ENCODE measurements at places on chromosomes 2 and 18.

- DNase-seq: no peak
These were observed 152.5 kb downstream of the CYP26B1 start for GRCh38 chr2:71995067-71995665.

- peak; percentile 54 for DNase-seq
These were observed 26.5 kb upstream of the IGFBP2 start for GRCh38 chr2:216606551-216607276.

DNA sequence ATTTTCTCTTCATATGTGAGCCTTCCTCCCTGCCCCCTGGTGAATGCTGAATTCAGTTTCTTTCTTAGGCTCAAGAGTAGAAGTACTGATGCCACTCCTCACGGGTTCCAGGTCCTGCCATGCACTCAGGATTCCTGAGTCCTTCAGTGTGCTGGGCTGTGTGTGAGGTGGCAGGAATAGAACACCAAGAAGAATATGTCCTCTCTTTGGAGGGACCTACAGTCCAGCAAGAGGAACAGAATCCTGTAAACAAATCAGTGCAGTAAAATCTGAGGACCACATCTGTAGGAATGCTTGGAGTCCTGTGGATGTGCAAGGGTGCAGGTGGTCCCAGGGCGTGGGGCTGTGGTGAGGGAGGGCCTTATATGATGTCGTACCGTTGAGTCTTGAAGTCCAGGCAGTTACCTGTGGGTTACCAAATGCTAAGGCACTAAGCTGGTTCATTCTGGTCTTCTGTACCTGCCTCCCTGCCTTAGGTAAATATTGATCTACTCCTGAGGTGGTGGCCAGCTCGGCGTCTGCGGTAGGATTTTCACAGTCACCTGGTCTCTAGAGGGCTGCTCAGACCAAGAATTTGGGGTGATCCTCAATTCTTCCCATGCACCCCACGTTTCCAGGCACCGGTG is 5.5 kb downstream of the ASAP2 start:
- DNase-seq: no peak

- DNase-seq: no peak
These were observed 121.3 kb downstream of the AGAP1 start for GRCh38 chr2:235614900-235615712.

- no peak for DNase-seq
These were observed 518.2 kb downstream of the NRXN1 start for GRCh38 chr2:50513724-50514123.

GRCh38 chr2:191066197-191066918 is 52.4 kb upstream of the STAT1 start:
- DNase-seq: no peak

DNA sequence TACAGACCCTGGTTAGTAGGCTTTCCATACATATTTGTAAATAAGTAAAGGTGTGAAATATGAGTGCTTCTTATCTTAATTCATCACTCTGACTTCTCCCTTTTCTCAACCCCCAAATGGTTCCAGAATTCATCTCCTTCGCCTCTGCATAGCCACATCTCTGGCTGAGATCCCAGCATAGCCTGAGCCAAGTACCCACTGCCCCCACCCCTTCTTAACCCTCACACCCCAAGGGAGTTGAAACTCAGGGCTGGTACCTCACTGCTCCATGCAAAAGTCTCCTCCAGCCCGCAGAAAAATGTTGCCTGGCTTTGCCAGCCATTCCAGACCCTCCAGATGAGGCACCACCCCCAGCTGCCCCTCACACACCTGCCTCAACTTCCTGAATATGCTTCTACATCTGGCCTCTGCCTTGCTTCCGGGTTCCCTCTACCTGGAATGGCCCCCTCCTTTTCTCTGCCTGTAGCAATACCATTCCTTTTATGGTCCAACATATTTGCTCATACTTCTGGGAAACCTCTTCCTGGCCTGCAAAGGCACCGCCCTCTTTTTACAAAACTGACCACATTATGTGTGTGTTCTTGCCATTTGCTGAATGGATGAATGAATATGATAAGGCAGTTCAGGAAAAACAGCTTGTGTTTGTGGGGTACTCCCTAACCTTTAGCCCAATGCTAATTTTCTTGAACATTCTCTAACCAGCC is 112.8 kb downstream of the CELF4 start:
- no peak for DNase-seq

DNA sequence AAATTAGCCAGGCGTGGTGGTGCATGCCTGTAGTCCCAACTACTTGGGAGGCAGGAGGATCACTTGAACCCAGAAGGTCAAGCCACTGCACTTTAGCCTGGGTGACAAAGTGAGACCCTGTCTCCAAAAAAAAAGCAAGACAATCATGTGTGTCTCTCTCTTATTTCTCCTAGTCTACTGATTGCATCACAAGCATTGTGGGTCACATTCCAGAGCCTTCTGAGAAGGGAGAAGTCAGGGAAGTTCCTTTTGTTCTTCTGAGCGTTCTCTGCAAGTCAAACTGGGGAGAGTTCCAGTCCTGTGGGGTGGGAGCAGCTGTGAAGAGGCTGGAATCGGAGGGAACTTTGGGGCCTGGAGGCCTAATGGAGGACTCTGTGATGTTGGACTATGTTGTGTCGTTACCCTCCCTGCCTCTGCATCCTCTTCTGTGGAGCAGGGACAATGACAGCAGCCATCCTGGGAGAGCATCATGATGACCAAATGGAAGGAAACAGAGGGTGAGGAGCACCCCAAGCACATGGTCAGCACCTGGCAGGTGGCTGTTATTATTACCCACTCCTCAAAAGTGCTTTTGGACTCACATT is 115.4 kb downstream of the MRO start:
- DNase-seq: no peak

DNA sequence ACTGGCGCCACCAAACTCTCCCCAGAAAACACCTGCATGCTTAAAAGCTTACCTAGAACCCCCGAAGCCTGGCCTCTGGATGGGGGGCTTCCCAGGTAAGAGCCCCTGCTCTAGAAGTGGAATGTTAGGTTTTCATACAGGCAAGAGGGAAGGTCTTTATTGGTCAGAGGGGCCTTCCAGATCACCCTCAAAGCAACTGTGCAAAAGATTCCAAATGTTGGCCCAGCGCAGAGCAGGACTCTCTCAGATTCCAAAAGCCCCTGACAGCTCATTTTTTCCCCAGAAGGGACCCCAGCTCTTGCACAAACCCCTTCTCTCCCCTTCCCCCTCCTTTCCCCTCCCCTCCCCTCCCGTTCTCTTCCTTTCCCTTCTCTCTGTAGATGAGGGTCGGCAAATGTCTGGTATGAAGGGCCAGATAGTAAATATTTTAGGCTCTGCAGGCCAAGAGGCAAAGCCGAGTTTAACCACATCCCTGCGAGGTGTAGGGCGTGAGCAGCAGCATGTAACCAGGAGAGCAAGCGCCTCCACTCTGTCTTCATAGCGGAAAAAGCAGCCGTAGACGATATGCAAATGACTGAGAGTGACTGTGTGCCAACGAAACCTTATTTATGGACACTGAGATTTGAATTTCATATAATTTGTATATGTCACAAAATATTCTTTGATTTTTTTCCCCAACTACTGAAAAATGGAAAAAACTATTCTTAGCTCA is 116.9 kb downstream of the SMAD7 start:
- no peak for DNase-seq

DNA sequence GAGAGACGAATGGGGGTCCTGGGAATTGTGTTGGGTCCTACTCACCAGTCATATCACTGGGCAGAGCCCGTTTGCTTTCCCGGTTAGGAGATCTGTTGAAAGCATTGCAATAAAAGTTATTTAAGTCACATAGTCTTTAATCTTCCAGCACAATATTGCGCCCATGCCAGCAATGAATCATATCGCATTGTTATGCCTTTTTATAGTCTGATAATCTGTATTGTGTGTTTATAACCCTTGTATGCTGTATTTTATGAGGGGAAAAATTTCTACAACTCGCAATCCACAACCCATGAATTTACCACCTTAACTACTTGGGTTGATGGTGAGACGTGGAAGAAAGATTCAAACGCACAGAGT is 211.9 kb upstream of the SMIM21 start:
- no peak for DNase-seq

DNA sequence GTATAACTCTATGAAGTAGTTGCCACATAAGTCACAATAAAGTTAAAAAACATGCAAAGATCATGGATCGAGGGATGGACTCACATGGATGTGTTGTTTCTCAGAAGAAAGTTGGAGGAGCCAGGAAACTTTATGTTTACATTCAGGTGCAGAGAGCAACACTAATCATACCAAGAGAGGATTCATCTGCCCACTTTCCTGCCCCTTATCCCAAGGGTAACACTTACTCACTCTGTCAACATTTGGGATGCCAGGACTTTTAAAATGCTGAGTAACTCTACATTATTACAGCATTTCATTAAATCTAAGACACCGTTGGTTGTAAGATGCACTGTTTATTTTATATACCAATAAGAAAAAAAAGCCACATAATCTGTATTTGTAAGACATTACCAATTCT is 170.4 kb downstream of the KCNE4 start:
- DNase-seq: no peak

DNA sequence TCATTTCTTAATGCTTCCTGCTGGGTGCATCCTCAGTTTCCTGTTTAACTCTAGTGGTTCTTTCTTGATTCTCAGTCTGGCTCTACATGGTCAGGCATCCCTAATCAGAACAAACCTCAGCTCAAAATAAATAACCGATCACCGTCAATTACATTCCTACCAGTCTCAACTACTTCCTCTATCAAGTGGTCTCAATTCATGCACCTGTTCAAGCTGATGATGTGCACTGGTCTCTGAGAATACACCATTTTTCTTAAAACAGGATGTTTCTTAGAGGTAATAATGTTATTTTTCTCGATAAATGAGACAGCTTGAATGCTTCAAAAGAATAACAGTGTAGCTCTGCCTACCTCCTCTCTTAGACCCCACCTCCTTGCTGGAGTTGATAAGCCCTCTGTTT is 420.9 kb downstream of the SOCS6 start:
- DNase-seq: no peak

GRCh38 chr2:240567872-240568677 is at the start of gene RNPEPL1:
RNPEPL1 (plus strand) TSS chr2:240568484; CDS start chr2:240568587, 103 bp downstream.
- no peak for DNase-seq

GRCh38 chr2:230225486-230225885 is at the start of gene SP140:
SP140 (plus strand) TSS chr2:230225736; CDS start chr2:230225845, 109 bp downstream.
- DNase-seq: peak; percentile 74

- DNase-seq: no peak
These were observed 2.6 kb upstream of the FAM171B start for GRCh38 chr2:186691231-186691630.

DNA sequence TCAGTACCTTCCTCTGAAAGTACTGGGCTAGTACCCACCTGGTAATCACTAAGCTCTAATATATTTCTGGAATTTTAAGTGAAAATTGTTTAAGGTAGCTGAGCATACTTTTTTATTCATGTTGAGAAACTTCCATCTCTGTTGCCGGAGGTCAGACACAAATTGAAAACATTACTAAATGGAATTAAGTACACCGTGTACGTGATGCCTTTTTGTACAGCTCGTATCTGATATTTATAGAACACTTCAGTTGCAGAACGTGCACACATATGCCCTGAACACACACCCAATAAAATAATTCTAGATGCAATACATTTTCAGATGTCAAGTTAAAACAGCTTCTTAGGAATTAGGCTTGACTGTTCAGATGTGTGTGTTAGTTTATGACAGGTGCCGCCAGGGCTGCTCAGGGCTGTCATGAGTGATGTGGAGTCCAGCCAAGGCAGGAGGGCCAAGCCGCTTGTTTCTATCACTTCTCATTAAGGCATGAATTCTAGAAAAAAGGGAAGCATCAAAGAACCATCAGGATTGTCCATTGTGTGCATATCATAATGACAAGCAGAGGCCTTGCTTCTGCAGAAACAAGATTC is 80.9 kb upstream of the FOSL2 start:
- DNase-seq: no peak

DNA sequence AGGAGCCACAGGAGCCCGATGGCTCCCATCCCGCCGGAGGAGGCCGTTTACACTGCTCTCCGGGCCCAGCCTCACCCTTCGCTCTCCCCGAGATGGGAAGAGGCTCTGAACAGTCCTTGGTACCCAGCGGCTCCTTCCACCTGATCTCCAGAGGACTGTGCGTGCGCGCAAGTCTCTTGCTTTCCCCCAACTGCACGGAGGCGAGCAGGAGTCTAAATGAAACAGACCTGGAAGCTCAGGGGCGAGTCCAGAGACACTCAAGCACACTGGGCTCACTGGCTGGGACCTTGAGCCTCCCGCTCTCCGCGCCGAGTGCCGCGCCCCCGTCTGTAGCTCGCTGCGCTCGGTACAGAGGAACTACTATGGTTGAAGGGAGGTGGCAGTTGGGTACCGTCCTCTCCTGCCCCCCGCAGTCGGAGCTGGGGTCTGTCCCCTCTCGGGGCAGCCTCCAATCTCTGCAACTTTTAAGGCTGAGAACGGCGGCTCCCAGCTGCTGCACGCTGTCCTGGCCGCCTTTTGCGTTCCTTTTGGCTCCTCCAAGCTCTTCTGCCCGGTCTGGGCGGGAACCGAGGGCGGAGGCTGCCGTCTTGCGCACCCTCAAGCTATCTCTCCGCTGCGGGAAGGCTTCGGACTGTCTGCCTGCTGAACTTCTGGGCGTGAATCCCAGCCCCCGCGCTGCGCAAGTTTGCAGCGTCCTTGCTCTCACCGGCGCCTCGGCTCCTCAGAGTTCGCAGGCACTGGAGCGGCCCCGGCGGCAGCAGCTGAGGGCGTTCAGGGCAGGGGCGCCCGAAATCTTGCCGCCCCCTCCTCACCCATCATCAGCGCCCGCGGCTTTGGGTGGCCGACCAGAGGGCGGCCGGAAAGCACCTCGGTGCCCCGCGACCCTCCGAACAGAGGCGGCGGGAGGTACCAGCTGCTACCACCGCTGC is 491 bp downstream of the ALK start:
- DNase-seq: no peak

GRCh38 chr2:79511320-79511951 is 1.4 kb upstream of the CTNNA2 start:
- DNase-seq: no peak

- DNase-seq: no peak
These were observed 67.9 kb downstream of the EIPR1 start for GRCh38 chr2:3309496-3310355.

GRCh38 chr2:236847023-236847422 is 238.7 kb upstream of the COPS8 start:
- DNase-seq: no peak

- no peak for DNase-seq
These were observed 98.9 kb downstream of the CYRIA start for GRCh38 chr2:16566701-16567100.

DNA sequence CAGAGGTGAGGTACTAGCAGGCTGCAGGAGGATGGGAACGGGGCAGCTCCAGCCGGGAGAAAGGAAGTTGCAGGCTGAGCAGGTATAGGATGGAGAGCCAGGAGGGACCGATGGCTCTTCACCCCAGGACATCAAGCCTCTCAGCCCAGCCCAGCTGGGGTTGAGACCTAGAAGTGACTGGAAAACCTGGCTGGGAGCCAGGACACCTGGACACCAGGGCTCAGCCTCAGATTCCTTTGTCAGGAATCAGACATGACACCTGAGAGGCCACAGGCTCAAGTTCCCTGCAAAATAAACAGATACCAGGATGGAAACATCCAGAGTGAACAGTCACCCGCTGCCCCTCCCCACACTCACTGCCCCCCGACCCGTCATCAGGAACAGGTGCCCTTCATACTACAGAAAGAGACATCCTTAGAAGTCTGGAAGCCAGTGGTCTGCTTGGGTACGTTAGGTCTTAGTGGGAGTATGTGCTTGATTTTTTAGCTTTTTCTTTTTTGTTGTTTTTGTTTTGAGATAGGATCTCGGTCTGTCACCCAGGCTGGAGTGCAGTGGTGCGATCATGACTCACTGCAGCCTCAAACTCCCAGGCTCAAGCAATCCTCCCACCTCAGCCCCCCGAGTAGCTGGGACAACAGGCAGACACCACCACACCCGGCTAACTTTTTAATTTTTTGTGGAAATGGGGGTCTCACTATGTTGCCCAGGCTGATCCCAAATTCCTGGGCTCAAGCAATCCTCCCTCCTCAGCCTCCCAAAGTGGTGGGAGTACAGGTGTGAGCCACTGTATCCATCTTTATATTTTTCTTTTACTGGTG is 95.7 kb upstream of the STPG4 start:
- DNase-seq: no peak
